ENCODE measurements at places on chromosomes 5 and 9.

DNA sequence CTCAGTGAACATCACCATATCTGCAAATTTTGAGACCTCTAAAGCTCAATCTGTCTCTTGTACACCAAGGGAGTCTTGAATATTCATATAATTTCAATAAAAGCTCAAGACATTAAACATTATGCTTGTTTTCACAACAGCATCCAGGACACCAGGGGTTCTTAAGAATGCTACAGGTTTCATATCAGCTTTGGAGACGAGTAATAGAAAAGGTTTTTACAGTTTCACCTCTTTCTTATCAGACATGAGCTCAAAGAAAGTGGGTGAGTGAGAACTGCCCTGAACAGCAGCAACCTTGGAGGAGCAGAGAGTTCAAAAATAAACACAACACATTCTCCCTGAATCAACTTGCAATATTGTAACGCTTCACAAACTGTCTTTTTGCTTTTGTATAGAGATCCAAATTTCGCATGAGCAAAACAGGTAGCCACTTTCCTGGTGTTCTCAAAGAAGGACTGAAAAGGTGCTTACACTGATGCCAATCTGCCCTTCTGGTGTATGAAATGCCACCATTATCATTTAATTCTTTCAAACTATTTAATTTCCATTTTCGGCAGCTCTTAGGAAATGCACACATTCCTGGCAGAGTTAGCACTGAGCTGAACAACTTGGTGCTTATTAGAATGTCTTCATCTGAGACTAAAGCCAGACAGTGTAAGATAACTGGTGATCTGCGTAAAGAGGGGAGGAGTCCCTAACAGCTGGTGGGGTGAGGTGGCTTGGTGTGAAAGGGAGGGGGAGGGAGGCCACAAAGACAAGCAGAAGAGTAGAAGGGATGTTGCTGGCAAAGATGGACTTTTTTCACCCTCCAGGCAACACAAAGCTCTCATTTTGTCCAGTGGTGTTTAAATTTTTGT is 535.3 kb downstream of the PDE4D start:
- no peak for DNase-seq

GRCh38 chr9:35116898-35117551 is 1.4 kb upstream of the ATOSB start:
- peak; percentile 45 for DNase-seq

DNA sequence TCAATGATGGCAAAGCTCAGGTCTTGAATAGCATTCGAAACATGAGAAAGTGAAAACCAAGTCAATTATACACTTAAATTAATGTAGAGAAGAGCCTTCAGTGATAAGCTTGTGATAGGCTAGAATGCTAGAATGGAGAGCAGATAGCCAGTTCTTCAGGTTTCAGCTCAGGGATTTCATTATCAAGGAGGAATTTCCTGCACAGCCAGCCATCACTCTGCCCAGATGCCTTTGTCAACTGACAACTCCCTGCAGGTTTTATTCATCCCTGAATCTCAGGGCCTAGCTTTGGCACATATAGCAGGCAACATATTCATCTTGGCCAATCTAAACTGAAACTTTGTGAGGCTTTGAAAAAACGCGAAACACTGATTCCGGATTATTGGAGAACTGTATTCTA is 199.3 kb upstream of the CDH6 start:
- DNase-seq = no peak

GRCh38 chr5:108481355-108481931 is 99.5 kb upstream of the FBXL17 start:
- DNase-seq = no peak

DNA sequence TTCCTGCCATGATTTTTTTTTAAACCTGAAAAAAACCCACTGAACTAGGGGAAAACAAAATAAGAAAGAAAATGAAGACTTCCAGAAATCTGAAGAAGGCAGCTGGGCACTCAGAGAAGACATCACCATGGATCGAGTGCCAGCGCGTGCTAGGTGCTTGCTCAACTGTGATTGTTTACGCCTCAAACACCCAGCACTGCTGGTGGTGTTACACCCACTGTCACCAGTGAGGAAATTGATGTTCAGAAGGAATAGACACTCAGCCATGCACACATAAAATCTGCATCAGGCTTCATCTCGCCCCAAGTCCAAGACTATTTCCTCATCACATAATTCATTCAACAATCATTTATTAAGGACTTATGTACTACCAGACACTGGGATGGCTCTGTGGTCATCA is 82.1 kb downstream of the HRH2 start:
- DNase-seq = no peak

DNA sequence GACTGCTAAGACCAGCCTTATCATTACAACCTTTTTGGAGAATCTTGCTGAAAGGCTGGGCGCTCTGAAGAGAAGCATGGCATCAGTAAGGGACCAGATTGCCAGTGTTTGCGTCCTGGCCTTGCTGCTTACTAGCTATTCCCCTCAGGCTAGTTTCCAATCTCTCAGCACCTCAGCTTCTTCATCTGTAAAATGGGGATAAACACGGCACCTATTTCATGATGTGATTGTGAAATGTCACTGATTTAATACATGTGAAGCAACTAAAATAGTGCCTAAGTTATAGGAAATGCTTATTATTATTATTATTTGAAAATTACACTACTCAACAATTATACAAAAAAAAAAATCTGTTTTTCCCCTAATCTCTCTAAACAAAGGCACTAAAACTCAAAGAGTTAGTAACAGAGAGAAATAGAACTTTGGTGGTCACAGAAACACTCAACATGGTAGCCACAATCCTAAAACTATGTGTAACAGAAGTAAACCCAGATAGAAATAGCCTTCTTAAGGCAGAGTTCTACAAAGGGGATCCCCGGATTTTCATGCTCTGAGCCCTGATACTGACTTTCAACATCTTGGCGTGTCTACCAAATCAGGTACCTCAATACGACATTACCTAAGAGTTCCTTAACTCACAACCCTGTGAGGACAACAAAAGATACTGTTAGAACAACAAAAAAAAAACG is 62.0 kb downstream of the ENC1 start:
- DNase-seq = no peak

GRCh38 chr5:133287500-133287899 is 235.7 kb downstream of the HSPA4 start:
- no peak for DNase-seq

DNA sequence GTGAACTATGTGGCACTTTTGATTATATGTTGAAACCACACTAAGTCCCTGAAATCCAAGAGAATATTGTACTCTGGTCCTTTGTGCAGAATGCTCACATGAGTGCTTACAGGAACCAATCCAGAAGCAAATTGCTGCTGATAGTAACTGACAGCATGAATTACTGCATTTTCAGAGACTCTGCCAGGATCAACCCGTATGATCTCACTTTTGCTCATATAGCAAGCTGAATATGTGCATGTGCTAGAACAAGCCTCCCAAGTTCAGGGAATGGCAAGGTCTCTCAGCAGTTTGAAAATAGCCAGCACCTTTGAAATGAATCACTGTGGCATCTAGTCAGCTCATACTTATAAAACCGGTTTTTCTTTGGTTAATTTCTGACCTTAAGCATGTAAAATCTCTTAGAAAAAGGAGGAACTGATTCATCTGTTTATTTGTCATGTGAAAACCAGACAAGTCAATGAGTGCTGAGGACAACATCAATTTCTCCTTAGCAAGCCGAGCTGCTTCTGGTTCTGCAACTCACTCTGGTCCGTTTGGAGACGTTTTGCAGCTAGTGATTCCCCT is 215.7 kb upstream of the ELL2 start:
- DNase-seq = no peak
